Thymus (tissue), 14 donors: ENCODE measurements at places on chromosomes 5 and 9. TPM values are rescaled to one million over a fixed set of nuclear protein-coding genes. Genes with fewer than 3 reads are reported as not detected.

SAP30L gene
- total RNA-seq: 33.1 TPM

DNA sequence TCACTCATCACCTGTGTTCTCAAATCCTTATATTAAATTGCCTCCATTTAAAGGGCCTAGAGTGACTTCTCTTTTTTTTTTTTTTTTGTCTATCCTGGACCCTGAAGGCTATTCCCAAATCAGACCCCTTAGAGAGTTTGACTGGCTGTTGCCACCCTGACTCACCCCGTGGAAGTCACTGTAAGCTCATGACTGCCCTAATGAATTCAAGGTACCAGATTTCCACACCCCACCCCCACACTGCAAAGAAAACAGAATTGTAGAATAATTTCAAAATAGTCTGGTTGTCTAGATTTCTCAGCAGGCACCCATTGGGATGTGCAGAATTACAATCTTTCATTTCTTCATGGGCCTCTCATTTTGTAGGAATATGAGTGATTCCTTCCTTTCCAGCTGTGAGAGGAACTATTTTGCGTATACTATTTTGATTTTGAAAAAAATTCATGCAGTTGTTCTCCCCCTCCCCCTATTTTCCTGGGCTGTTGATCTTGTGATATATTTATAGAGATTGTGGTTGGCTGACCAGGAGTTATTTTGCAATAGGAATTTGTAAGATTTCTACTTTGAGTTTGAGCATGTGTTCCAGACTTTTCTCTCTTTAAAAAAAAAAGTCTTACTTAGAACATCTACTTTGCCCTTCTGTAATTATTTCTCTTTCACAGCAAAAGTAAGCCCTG is 79.1 kb downstream of the ZNF618 start:
- no peaks in the 10 kb centered on the region for H3K4me1 ChIP-seq
- no peak for DNase-seq
- H3K27ac ChIP-seq: no peak overlapping the region
- H3K27me3 ChIP-seq: no peaks in the 10 kb centered on the region
- H3K4me3 ChIP-seq: no peak overlapping the region

GRCh38 chr5:72281764-72282499 is 38.1 kb downstream of the MRPS27 start:
- H3K36me3 ChIP-seq: no peaks in the 10 kb centered on the region
- H3K4me1 ChIP-seq: no peaks in the 10 kb centered on the region
- no peak overlapping the region for H3K27ac ChIP-seq
- DNase-seq: no peak

BARHL1 gene
- total RNA-seq: not detected

- H3K27me3 ChIP-seq: no peaks in the 10 kb centered on the region
- peak overlapping the region; percentile 96 for H3K27ac ChIP-seq
- no peak overlapping the region for H3K4me3 ChIP-seq
- H3K4me1 ChIP-seq: peaks cover 75% of the 10 kb centered on the region
Observed at GRCh38 chr9:15298362-15298761, 8.7 kb downstream of the TTC39B start.

TLR4 gene
- total RNA-seq: 8.5 TPM

- H3K36me3 ChIP-seq: no peaks in the 10 kb centered on the region
- no peak within 1 kb of the TSS for H3K27ac ChIP-seq
- H3K27me3 ChIP-seq: peaks cover 77% of the 10 kb centered on the region
- peak within 1 kb of the TSS; percentile 13 for H3K4me3 ChIP-seq
- peaks cover 6% of the 10 kb centered on the region for H3K4me1 ChIP-seq
Observed at GRCh38 chr9:88534456-88535225, at the start of gene NXNL2. NXNL2 (plus strand) TSS chr9:88535178; CDS start chr9:88535435, 257 bp downstream.

DNA sequence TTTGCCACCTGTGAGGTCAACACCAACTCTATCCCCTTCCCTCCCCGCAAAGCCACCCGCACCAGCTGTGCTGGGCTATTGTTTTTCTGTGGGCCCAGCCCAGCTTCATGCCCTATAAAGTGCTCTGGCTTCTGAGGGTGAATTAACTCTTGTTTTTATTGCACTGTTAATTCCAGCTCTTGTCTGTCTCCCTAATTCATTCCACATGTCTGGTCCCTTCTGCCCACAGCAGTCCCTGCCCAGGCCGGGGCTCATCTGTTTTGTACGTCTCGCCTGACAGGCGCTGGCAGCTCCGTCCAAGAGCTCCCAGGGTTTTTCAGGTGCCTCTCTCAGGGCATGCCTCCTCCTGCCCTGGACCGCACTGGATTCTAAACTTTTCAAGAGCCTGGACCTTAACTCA is 118.9 kb downstream of the PDZD2 start:
- H3K4me1 ChIP-seq: no peaks in the 10 kb centered on the region
- no peaks in the 10 kb centered on the region for H3K36me3 ChIP-seq
- H3K27ac ChIP-seq: peak overlapping the region; percentile 74
- H3K27me3 ChIP-seq: no peaks in the 10 kb centered on the region
- no peak for DNase-seq
- no peak overlapping the region for H3K4me3 ChIP-seq

DNA sequence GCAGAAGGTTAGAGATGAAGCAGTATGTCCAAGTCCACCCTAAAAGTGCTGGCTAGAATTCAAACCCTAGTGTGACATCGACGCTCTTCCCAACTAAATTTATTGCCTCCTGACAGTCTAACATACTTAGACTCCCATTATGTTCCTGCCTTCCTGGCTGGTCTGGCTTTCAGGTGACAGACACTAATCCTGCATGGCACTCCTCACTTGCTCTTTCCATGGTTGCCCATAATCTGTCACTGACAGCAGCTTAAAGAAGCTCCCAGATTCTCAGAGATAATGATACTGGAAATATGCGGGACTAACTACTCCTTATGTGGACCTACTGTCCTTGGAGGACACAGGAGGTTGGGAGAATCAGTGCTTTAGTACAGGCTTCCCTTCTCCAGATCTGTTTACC is 41.7 kb upstream of the HTR1A start:
- no peaks in the 10 kb centered on the region for H3K27me3 ChIP-seq
- no peak for DNase-seq
- H3K4me1 ChIP-seq: no peaks in the 10 kb centered on the region
- no peak overlapping the region for H3K27ac ChIP-seq

ATP10B gene
- total RNA-seq: 10.1 TPM

CDH10 gene
- total RNA-seq: 0.05 TPM

TRPM6 gene
- 0.47 TPM for total RNA-seq

- H3K4me3 ChIP-seq: no peak overlapping the region
- no peak for DNase-seq
- no peaks in the 10 kb centered on the region for H3K27me3 ChIP-seq
- no peaks in the 10 kb centered on the region for H3K36me3 ChIP-seq
- no peaks in the 10 kb centered on the region for H3K4me1 ChIP-seq
- no peak overlapping the region for H3K27ac ChIP-seq
Observed at GRCh38 chr5:54013556-54014194, 296.7 kb downstream of the ARL15 start.

DNA sequence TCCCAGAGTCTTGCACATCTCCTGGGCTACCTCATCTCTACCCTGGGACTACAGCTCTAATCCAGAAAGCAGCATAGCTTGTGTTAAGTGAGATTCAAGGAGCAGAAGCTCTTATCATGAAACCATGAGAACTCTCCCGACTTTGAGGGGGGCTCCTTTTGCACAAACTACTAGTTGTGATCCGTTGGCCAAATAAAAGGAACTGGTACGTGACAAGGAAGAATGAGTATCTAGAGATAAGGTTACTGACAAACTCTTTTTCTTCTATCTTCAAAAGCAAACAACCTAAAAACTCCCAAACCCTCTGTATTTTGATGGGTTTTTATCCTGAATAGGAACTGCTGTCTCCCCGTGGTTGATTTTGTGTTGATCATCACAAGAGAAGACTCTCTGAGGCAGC is 168.5 kb downstream of the SLC24A2 start:
- H3K27me3 ChIP-seq: no peaks in the 10 kb centered on the region
- H3K27ac ChIP-seq: no peak overlapping the region
- no peaks in the 10 kb centered on the region for H3K4me1 ChIP-seq
- DNase-seq: no peak

DNA sequence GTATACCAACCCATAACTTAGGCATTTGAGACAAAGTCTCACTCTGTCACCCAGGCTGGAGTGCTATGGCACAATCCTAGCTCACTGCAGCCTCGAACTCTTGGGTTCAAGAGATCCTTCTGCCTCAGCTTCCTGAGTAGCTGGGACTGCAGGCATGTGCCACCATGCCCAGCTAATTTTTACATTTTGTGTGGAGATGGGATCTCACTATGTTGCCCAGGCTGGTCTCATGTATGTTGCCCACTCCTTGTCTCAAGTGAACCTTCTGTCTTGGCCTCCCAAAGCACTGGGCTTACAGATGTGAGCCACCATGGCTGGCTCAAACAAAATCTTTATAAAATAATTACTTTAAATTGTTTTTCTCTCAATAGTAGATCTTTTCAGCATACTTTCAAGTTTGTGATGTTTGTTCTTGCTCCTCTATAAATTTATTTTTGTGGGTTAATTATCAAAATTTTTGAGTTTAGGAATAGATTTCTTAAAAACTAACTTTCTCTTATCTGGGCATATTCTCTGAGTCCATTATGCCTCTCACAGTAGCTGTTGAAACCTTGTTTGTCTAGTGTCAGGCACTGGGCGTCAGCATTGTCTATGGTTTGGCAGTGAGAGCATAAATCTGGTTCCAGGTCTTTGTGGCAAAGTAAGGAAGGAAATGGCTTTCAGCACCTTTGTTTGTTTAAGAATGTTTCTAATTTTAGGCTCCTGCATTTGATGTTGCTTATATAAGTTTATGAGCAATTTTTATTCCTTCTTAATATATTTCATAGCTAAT is 38.7 kb downstream of the NLN start:
- peak; percentile 22 for DNase-seq
- no peaks in the 10 kb centered on the region for H3K36me3 ChIP-seq
- no peak overlapping the region for H3K4me3 ChIP-seq

- H3K36me3 ChIP-seq: no peaks in the 10 kb centered on the region
- no peaks in the 10 kb centered on the region for H3K4me1 ChIP-seq
- H3K4me3 ChIP-seq: no peak overlapping the region
- H3K27ac ChIP-seq: no peak overlapping the region
Observed at GRCh38 chr5:147887026-147887627, 8.6 kb downstream of the SCGB3A2 start.

SHOC1 gene
- total RNA-seq: under 0.01 TPM

GRCh38 chr5:88394536-88395175 is 126.0 kb upstream of the TMEM161B start:
- H3K36me3 ChIP-seq: no peaks in the 10 kb centered on the region
- no peak overlapping the region for H3K27ac ChIP-seq
- no peaks in the 10 kb centered on the region for H3K4me1 ChIP-seq
- H3K27me3 ChIP-seq: no peaks in the 10 kb centered on the region
- H3K4me3 ChIP-seq: no peak overlapping the region

GRCh38 chr9:23426144-23426543 is 399.9 kb downstream of the ELAVL2 start:
- no peaks in the 10 kb centered on the region for H3K36me3 ChIP-seq
- H3K4me1 ChIP-seq: no peaks in the 10 kb centered on the region
- H3K27ac ChIP-seq: no peak overlapping the region
- H3K4me3 ChIP-seq: no peak overlapping the region
- no peaks in the 10 kb centered on the region for H3K27me3 ChIP-seq

DNA sequence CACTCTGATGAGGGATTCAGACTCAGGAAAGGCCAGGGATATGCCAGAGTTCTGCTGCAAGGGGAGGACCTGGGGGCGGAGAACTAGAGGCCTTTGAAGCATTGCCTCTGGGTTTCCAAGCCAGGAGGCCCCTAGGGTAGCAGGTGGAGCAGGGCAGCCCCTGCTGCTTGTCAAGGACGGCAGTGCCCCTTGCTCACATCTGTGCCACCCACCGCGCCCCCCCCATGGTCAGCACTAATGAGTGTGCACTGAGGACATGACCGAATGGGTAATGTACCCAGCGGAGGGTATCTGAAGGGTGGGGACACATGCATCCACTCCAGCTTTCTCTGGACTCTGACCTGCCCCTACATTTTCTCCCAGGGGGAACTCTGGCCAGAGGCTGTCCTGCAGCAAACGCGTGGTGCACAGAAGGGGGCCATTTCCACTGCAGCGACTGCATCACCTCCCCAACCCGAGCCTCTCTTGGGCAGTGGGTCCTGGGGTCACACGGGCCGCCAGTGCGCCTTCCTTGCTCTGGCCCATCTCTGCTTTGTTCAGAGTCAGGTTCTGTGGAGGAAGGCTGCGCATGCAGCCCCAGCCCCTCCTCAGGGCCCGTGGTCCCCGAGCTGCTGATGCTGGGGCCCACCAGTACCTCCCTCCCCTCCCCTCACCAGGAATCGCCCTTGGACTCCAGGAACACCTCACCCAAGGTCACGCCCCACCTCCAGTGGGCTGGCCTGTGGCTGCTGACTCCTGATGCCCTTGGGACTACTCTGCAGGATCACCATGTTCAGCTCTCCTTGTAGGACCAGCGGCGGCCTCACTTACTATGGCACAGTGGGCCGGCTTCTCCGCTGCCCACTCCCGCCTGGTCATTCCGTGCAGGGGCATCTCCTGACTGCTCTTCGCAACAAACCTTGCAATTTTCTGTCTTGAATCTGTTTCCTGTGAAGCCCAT is 31.2 kb downstream of the STC2 start:
- no peaks in the 10 kb centered on the region for H3K27me3 ChIP-seq
- no peak for DNase-seq
- no peaks in the 10 kb centered on the region for H3K4me1 ChIP-seq
- no peak overlapping the region for H3K27ac ChIP-seq

DNA sequence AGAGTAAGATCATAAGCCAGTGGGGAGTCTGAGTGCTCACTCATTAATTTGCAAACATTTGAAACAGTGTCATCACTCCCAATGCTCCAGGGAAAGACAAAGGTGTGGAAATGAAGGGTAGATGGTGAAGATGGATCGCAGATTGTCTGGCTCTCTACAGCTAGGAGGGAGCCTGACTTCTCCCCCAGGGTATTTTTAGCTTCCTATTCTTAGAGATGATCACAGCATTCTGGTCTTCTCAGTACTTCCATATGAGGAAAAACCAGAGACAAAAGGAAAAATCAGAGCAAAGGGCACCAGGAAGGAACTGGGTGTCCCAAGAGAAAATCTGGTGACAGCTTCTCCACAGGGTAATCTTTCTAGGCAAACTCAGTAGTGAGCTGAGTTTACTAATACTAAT is 401.9 kb upstream of the GRIA1 start:
- H3K4me3 ChIP-seq: no peak overlapping the region
- no peaks in the 10 kb centered on the region for H3K36me3 ChIP-seq
- DNase-seq: no peak
- no peaks in the 10 kb centered on the region for H3K4me1 ChIP-seq
- no peaks in the 10 kb centered on the region for H3K27me3 ChIP-seq

SLC34A3 gene
- total RNA-seq: not detected

DNA sequence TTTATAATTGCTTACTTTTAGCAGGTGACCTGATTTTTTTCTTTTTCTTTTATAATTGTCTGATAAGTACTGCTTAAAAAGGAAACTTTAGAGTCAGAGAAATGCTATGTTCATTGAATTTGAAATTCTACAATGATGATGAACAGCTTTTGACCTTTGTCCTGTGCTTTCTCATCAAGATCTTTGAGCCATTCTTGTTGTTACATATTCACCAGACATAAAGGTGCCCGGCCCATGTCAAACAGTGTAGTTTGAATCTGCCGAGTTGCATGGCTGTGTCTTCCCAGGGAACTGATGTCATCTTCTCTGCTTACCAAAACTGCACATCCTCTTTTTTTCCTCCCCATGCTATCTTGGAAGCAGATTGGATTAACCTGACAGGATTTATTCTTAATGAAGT is 163.6 kb downstream of the LRRC70 start:
- no peaks in the 10 kb centered on the region for H3K4me1 ChIP-seq
- no peak overlapping the region for H3K27ac ChIP-seq
- H3K4me3 ChIP-seq: no peak overlapping the region
